Non-pigmented ciliary epithelial cell (primary cell): ENCODE measurements at places on chromosomes 3 and 15.

GRCh38 chr3:48267782-48268181 is 26.9 kb downstream of the ZNF589 start:
- no peak for DNase-seq

- no peak for DNase-seq
Measured at GRCh38 chr3:15899388-15899787, 101.6 kb upstream of the ANKRD28 start.

DNA sequence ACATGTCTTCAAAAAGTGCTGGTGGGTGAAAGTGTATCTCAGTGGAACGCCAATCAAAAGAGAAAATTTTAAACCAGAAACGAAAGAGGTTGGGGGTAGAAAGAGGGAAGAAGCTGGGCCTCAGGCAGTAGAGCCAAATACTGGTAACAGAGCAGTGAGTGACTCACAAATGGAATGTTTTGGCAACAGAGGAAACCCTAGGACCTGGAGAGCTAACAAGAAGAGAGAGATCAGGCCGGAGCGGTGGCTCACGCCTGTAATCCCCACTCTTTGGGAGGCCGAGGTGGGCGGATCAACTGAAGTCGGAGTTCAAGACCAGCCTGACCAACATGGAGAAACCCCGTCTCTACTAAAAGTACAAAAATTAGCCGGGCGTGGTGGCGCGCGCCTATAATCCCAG is 450.8 kb upstream of the NAALADL2 start:
- DNase-seq = no peak

GRCh38 chr3:183898028-183898431 is 13.3 kb upstream of the PARL start:
- no peak for DNase-seq

GRCh38 chr15:24878153-24878552 is 76.6 kb upstream of the SNRPN start:
- DNase-seq = no peak

DNA sequence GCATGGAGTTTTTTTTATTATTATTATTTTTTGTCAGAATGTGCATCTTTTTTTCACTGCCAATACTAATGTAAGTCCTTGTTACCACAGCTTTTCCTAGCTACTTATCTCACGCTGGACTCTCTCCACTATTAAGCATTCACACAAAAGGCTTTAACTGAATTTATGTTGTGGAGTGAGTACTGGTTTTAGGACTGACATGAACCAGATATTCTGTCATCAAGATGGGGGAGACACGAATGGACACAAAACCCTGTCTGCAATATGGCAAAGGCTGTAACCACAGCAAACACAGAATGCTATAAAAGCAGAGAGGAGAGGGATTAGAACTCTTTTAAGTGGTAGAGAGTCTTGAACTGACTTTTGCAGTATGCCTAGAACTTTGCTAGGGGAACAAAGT is 592.2 kb upstream of the TBL1XR1 start:
- no peak for DNase-seq

DNA sequence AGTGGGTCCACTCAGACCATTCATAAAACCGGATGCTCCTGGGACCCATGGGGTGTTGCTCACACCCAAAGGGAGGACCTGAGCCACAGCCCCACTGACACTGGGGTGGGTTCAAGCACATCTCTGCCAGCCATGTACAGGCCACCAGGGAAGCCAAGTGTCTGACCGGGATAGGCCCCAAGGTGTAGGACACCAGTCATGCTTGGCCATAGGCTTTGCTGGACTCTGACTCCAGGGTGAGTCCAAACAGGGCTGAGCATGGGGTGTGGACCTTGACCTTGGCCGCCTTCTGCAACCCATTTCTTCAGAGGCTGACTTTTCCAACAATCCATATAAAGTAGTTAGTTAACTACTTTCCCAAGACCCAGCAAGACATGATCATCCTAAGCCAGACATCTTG is 31.4 kb upstream of the DUSP7 start:
- DNase-seq = no peak

- no peak for DNase-seq
Measured at GRCh38 chr15:62547584-62547983, 382.5 kb upstream of the C2CD4B start.

DNA sequence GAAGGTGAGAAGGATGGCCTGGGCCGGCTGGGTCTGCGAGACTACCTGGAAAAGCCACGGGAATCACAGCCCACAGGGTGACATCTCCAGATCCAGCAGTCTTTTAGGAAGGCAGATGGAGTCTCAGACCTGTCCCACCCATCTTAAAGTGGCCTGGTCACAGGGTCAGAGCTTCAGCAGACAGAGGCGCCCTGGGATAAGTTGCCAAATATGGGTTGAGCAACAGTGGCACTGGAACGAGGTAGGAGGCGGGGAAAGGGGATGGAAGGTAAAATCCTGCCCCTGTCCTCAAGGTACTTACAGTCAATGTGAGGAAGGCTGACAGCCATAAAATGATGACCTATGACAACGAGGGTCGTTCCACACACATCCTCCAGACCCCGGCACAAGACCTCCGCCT is 80.7 kb downstream of the LIPC start:
- no peak for DNase-seq

GRCh38 chr3:87127281-87127680 is 99.8 kb upstream of the CHMP2B start:
- DNase-seq = no peak

DNA sequence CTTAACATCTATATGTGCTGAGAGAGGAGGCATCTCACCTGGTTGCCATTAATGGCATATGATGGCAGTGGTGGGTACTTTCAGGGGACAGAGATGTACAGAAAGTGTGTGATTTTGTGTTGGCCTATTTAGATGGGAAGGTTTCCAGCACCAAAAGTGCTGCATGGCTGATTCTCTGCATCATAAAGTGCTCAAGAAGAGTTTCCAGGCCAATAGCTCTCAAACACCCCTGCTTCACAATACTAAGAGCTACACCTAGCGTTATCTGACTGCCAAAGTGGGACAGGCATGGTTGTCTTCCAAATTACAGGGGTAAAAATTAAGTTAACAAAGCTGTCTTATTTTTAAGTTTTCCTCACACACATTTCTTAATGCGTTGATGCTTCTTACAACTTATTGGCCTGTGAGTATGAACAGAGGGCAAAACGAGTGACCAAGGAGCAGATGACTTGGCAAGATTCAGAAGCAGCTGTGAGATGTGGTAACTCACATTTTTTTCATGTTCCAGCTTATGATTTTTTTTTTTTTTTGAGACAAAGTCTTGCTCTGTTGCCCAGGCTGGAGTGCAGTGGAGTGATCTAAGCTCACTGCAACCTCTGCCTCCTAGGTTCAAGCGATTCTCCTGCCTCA is 41.4 kb upstream of the VEPH1 start:
- DNase-seq = no peak

DNA sequence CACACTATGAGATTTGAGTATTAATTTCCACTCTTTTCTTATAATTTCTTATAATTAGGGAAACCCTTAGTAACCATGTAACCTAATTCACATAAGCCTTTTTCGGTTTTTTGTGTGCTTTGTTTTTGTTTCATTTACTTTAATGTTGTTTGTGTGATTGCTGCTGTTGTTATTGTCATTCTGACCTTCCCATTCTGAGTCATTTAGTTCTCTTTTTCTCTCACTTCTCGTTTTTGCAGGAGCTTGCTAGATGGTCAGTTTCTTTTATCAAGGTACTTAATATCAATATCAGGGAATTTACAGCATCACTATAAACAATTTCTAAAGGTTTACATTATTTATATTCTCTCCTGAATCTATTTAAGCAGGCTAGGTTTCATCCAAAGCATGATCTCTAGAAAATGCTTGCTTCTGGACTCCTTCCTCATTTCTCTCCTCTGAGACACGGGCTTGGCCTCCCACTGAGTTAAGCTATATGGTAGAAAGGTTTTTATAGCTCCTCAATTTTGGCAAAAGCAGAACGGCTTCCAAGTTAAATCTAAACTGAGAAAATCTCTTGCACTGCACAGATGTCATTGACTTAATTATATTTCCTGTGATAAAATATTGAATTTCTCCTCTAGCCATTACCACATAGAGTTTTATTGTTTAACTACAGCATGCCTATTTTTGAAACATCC is 534.2 kb downstream of the NSUN3 start:
- no peak for DNase-seq

DNA sequence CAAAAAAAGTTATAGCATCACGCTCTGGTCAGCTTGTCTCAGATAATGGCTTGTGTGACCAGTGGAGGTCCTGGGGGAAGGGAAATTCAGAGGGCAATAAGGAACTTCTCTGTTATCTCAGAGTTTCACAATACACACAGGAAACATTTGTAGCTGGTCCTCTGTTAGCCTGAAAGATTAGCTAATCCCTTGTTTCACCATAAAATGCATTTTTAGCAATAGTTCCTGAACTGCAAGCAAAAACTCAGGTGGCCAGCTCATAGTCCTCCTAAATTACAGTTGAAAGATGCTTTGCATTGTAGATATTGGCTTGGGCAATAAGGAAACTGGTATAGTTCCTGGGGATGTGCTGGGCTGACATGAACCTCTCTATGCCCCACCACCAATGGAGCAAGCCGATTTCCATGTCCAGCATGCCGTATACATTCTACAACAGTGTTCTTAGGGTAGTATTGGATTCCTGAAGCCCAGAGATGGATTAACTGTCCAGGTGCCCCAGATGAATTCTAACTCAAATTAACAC is 141.5 kb upstream of the TBL1XR1 start:
- no peak for DNase-seq
